Activated CD4-positive, alpha-beta T cell treated with anti-CD3 and anti-CD28 coated beads, Interleukin-2, amount 10 ng/mL, durations not matched to agents 7 days and 5 days (primary cell): ENCODE measurements at places on chromosomes 2 and 18. TPM values are rescaled to one million over a fixed set of nuclear protein-coding genes. Genes with fewer than 3 reads are reported as not detected.

Gene GKN1
- total RNA-seq = not detected

Gene ALPP
- total RNA-seq = not detected

Gene TEX51
- total RNA-seq = not detected

Gene KIAA1328
- 7.0 TPM for total RNA-seq

Gene CAPN13
- not detected for total RNA-seq

Gene TUBA3E
- not detected for total RNA-seq

Gene STEAP3
- total RNA-seq = 0.06 TPM

Gene IL36A
- total RNA-seq = not detected

Gene CNDP1
- not detected for total RNA-seq

Gene WNT6
- not detected for total RNA-seq

Gene TMEM247
- not detected for total RNA-seq

Gene MYO5B
- total RNA-seq = 0.12 TPM

Gene CYP26B1
- not detected for total RNA-seq

Gene ERFE
- total RNA-seq = not detected

Gene GPAT2
- total RNA-seq = 3.3 TPM

Gene SCN1A
- total RNA-seq = not detected

Gene NT5C1B
- total RNA-seq = not detected

Gene IL36G
- not detected for total RNA-seq

Gene CCDC138
- 12.8 TPM for total RNA-seq

Gene MAPK4
- not detected for total RNA-seq

Gene TFCP2L1
- total RNA-seq = 0.02 TPM

Gene PRKRA
- total RNA-seq = 37.4 TPM

Gene ASTL
- 0.22 TPM for total RNA-seq

Gene ZBTB7C
- 0.10 TPM for total RNA-seq

Gene NCKAP1
- total RNA-seq = 0.87 TPM

Gene ATP8B1
- not detected for total RNA-seq

Gene DLGAP1
- 0.10 TPM for total RNA-seq

Gene COL3A1
- not detected for total RNA-seq

Gene BBS5
- total RNA-seq = 1.3 TPM

Gene NAB1
- total RNA-seq = 21.9 TPM

Gene GCC2
- total RNA-seq = 53.4 TPM

Gene CCDC102B
- 2.0 TPM for total RNA-seq

Gene NDUFAF7
- total RNA-seq = 17.9 TPM

Gene FARSB
- total RNA-seq = 26.0 TPM

Gene C2orf78
- not detected for total RNA-seq

Gene CRACDL
- total RNA-seq = 0.22 TPM

Gene CFAP53
- 0.56 TPM for total RNA-seq

Gene HIBCH
- 14.5 TPM for total RNA-seq

Gene CASP8
- total RNA-seq = 73.6 TPM

Gene FAM124B
- 0.64 TPM for total RNA-seq

Gene NPHP1
- 0.17 TPM for total RNA-seq

Gene KCNJ13
- total RNA-seq = not detected

Gene SKA1
- 51.4 TPM for total RNA-seq

Gene GLI2
- 0.12 TPM for total RNA-seq

Gene ALPG
- not detected for total RNA-seq

Gene PRSS56
- not detected for total RNA-seq

Gene CXXC1
- total RNA-seq = 125 TPM

Gene ABCG8
- not detected for total RNA-seq

Gene DNAJC10
- total RNA-seq = 52.5 TPM

Gene RAB6C
- total RNA-seq = not detected

Gene MROH2A
- not detected for total RNA-seq

Gene CXCR1
- 0.99 TPM for total RNA-seq

Gene LMAN2L
- total RNA-seq = 7.5 TPM

Gene FSHR
- not detected for total RNA-seq

Gene UNC80
- not detected for total RNA-seq

Gene GPR39
- not detected for total RNA-seq

Gene IL1B
- not detected for total RNA-seq

Gene GREB1L
- not detected for total RNA-seq
